Hair follicular keratinocyte (primary cell): ENCODE measurements at places on chromosomes 5 and 9. TPM values are rescaled to one million over a fixed set of nuclear protein-coding genes. Genes with fewer than 3 reads are reported as not detected.

Gene HTR4
- total RNA-seq: not detected in 2 replicates

Gene GALNT12
- 0.86 and 0.87 TPM in 2 replicates for total RNA-seq

Gene PCDHB7
- total RNA-seq: not detected in 2 replicates

Gene GFM2
- 36.2 and 36.6 TPM in 2 replicates for total RNA-seq

Gene NR2F1-AS1
- 0.11 TPM in 1 of 2 replicates, not detected in the other for total RNA-seq

Gene CSF1R
- total RNA-seq: under 0.01 TPM in 1 of 2 replicates, not detected in the other

Gene FGF1
- 0.19 TPM in 1 of 2 replicates, not detected in the other for total RNA-seq

Gene ENTR1
- total RNA-seq: 48.7 and 61.1 TPM in 2 replicates

Gene POLR1E
- total RNA-seq: 33.3 and 39.1 TPM in 2 replicates

Gene GPRIN1
- 8.7 and 11.0 TPM in 2 replicates for total RNA-seq

Gene OLFML2A
- under 0.01 and 0.11 TPM in 2 replicates for total RNA-seq

Gene BARHL1
- not detected in 2 replicates for total RNA-seq

Gene CDH9
- not detected in 2 replicates for total RNA-seq

Gene PIK3R1
- total RNA-seq: 13.0 and 13.6 TPM in 2 replicates

Gene SPINK13
- not detected in 2 replicates for total RNA-seq

Gene GRXCR2
- not detected in 2 replicates for total RNA-seq

Gene IRX4
- total RNA-seq: 54.4 and 59.8 TPM in 2 replicates

Gene CEL
- 0.08 and 1.2 TPM in 2 replicates for total RNA-seq

Gene FAM221B
- not detected in 2 replicates for total RNA-seq

Gene CORO2A
- 21.3 and 22.3 TPM in 2 replicates for total RNA-seq
